ENCODE measurements at places on chromosomes 13 and 19.

GRCh38 chr13:29954082-29955028 lies 103.9 kb upstream of the UBL3 start:
- no peak for DNase-seq

DNA sequence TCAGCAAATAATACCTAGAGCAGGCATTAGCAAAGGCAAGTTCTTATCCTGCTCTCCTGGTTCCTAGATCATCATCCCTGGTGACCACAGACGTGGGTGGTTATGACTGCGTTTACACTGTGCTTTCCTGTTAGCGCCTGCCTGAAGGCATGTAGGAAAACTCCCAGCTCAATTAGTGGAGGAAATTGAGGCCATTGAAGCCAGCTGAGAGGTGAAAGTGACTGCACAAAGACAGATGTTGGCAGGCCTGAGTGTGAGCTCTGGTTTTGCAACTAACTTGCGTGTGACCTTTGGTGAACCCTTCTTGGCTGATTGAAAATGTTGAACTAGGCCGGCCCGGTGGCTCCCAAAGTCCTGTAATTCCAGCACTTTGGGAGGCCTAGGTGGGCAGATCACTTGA lies 17.5 kb upstream of the NWD1 start:
- DNase-seq = no peak

DNA sequence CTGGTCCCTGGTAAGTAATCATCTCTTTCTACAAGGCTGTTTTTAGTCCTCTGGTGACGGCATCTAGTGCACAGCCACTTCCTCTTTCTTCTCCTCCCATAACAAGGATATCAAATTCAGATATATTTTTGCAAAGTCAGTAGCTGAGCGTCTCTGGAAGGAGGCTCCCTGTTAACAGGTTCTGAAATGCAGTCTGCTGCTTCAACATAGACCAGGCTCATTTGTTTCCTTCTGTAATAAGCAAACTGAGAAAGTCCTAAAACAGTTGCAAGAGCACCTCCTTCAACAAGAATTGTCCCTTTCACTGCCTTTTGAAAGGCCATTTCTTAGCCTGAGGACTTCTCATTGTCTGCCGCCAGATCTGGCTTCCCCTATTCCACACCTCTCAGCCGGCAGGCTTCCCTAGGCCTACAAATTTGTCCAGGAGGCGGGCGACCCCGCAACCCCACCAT lies 7.4 kb upstream of the ZSCAN5A start:
- no peak for DNase-seq

DNA sequence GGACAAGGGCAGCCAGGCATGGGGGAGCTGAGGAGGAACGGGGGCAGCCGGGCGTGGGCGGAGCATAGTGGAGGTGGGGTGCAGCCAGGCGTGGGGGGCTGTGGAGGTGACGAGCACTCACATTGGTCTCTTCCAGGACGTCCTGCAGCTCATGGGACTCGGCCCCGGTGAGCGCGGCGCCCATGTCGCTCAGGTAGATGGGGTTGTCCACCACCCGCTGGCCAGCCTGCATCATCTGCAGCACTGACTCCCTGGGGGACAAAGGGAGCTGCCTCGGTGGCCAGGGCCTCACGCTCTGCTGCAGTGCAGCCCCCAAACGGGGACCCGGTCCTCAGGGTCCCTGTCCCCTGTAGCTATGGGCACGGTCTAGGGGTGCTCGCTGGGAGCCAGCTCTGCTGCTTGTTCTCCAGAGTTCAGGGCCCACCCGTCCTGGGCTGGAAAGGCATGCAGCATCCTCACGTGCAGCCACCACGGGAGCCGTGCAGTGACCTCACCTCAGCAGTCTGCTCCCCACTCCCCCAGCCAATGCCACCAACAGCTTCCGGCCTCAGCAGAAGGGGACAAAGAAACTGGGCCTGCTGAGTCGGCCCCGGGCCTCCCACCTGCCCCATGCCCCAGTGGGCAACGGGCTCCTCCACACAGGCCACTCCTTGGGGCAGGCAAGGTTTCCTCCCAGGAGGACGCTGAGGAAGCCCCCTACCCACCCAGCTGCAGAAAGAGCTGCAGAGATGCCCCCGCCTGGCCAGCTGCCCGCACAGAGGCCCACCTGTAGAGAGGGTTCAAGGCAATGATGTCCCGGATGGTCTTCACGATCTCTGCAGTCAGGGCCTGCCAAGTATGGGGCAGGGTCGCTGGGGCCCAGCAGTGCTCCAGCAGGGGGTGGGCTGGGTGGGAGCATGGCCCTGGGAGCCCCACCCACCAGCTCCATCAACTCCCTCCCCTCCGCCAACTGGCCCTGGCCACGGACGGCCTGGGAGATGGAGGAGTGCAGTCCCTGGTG lies 12.1 kb downstream of the LONP1 start:
- DNase-seq = no peak

- no peak for DNase-seq
Measured at GRCh38 chr13:97329331-97329730, 104.6 kb upstream of the RAP2A start.

GRCh38 chr19:47094557-47095475 lies 18.8 kb downstream of the ZC3H4 start:
- DNase-seq = no peak

DNA sequence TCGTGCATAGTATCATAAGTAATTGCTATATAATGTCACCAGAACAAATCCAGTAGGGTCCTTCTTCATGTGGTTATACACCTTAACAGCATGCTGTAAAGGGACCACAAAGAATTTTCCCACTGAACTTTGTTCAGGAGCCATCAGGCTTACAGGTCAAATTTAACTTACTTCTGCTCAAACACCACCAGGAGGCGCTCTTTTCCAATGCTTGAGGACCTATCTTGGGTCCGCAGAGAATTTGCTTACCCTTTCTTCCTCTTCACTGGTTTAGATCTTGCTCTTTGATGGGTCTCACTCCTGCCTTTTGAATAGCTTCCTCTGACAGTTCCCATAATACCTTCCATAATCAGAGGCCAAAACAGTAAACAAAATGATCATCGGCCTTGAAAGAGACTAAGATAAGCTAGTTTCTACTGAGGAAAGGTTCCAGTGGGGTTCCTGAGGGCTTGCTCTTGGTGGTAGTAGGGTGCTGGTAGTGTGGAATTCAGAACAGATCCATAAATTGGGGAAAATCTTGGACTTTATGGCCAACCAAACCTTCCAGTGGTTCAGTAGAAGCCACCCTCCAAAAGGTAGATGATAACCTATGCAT lies 37.4 kb downstream of the SCGB2B2 start:
- peak; percentile 68 for DNase-seq

GRCh38 chr19:55440411-55441105 lies 2.5 kb downstream of the SHISA7 start:
- no peak for DNase-seq

DNA sequence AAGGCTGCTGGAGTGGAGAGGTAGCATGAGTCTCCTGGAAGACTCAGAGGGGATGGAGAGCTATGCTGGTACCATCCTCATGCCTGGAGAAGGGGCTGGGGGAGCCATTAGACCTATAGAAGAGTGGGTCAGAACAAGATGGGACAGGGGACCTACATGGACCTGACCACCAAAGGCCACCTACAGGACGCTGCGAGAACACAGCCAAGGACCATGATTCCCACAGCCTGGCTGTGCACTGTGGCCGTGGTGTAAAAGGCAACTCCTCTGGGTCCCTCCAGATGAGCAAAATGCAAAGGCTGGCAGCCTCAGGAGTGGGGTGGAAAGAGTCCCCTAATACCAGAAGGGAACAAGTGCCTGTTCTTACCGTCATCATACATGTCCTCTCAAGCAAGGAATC lies 216.2 kb downstream of the SLC7A1 start:
- no peak for DNase-seq

- DNase-seq = no peak
Measured at GRCh38 chr19:46270521-46271256, 26.2 kb upstream of the HIF3A start.

GRCh38 chr13:49898792-49899191 lies 37.3 kb downstream of the SPRYD7 start:
- no peak for DNase-seq

GRCh38 chr13:25180775-25181537 lies 8.9 kb upstream of the AMER2 start:
- no peak for DNase-seq
